NCI-H524 treated with DMSO at 0.1 percent for 48 hours (cell line): ENCODE measurements at places on chromosomes 5 and 9.
A peak's percentile ranks its signal among the peaks of the same experiment; 100 is the strongest.

- DNase-seq = no peak
These were observed 143.5 kb downstream of the GHR start for GRCh38 chr5:42566652-42567295.

GRCh38 chr9:126423142-126423915, 96.7 kb downstream of the MVB12B start:
- no peak for DNase-seq

GRCh38 chr9:592225-592624, 249.3 kb upstream of the DMRT1 start:
- DNase-seq = no peak

DNA sequence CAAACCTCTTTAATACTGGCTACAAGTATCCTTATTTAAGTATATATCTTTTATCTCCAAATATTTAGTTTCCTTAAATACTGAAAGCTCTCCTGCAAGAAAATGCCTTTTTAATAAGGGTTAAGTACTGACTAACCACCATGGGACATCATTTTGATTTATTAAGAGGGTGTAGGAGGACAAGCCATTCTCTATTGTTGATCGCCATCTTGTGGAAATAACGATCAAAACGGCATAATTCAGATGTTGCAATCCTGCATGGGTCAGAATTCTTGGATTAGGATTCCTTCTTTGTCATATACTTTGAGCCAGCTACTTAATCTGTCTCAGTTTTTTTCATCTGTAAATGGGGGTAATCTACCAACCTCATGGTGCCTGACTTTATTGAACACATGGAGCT, 28.7 kb upstream of the C5orf46 start:
- DNase-seq = no peak

DNA sequence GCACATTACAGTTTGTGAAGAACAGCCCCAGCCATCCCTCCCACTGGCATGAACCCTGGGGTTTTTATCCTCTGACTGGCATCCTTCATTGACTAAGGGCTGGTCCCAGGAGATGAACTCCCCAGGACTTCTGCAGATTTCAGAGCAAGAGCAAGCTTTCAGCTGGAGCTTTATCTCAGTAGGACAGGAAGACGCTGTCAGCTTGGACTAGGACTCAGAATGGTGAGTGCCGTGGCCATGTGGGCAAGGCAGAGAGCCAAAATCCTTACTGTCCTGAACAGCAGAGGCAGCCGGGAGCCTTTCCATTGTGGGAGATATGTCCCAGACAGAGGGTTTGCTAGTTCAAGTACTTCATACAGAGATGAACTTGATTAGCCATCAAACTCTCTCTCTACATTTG, 3.2 kb upstream of the ACOT12 start:
- no peak for DNase-seq

DNA sequence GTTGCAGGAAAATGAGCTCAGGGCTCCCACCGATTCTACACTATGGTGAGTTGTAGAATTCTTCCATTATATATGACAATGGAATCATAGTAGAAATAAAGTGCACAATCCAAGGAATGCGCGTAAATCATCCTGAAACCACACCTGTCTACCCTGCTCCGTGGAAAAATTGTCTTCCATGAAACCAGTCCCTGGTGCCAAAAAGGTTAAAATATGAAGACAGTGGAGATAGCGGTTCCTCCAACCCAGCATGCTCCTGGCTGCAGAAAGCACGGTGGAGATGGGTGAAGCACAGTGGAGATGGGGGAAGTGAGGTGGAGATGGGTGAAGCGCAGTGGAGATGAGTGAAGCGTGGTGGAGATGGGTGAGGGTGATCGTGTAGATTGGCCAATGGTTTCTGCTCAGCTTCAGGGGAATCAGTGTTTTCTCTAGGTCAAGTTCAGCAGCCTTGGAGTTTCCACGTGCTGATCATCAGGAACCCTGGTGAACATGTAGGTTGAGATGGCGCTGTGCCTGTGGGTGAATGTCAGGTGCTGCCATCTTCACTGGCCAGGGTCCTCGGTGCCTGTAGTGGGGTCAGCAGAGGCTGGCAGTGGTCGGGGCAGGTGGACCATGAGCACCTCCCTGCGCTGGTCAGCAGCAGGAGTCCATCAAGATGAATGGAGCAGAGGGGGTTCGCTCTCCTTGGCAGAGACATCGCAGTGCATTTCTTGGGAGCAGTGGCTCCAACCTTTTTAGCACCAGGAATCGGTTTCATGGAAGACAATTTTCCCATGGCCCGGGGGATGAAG, 20.3 kb downstream of the PAEP start:
- DNase-seq = no peak

GRCh38 chr5:57466544-57466943, 16.1 kb downstream of the ACTBL2 start:
- DNase-seq = no peak

- DNase-seq = no peak
These were observed 734 bp downstream of the SKP1 start for GRCh38 chr5:134175921-134176510.

GRCh38 chr5:139454568-139455290, 7.8 kb downstream of the ECSCR start:
- DNase-seq = no peak

- no peak for DNase-seq
These were observed 94.1 kb downstream of the COMMD10 start for GRCh38 chr5:116178925-116179324.

DNA sequence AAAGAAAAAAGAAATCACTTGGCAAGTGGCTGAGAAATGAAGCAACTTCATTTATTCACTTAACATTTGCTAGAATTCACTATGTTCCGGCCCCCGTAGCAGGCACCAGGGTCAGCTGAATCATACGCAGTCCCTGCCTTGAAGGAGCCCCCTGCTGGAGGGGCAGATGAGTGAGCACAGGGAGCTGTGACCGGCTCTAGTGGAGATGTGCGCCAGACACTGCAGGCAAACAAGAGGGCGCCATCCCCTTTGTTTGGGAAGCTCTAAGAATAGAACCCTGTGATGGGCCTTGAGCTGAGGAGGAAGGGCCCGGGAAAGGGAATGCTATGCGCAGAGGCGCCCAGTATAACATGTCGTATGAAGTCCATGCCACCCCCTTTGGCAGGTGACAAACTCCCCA, 20.2 kb upstream of the RPL26L1 start:
- DNase-seq = peak; percentile 36

DNA sequence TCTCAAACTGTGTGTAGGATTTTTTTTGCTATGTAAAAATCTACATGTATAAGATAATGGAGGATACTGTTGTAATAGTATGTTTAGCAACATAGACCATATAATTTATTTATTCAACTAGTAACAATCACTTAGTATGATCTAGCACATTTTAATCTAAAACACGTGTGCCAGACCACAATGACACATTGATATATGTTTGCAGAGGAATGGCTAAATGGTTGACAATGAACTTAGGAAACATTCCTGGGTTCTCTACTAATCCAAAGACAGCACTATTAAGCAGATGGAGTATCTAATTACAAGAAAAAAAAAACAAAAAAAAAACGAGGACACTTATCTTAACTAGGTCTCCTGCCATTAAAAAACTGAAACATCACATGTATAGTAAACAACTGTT, 261.7 kb upstream of the PAPPA start:
- DNase-seq = no peak
